ENCODE measurements at places on chromosomes 11 and 22.

DNA sequence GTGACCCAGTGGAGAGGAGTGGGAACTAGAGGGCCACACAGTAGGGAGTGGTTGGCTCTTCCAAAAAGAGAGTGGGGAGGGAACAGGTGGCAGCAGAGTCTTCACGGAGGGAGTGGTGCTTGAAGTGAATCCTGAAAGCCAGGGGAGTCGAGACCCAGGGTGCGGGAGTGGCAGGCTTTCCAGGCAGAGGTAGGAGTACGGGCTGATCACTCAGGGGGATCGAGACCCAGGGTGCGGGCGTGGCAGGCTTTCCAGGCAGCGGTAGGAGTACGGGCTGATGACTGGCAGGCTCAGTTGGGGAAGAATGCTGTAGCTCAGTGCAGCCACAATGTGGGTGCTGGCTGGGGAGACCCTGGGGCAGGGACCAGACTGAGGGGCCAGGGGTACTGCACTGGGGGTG is 148.2 kb downstream of the TBC1D22A start:
- no peak for DNase-seq

GRCh38 chr11:3046190-3046589 is 11.0 kb downstream of the CARS1 start:
- no peak for DNase-seq

- no peak for DNase-seq
Observed at GRCh38 chr11:105000167-105000566, 22.8 kb downstream of the CASP5 start.

GRCh38 chr22:19118329-19118880 is 3.8 kb downstream of the DGCR2 start:
- no peak for DNase-seq

DNA sequence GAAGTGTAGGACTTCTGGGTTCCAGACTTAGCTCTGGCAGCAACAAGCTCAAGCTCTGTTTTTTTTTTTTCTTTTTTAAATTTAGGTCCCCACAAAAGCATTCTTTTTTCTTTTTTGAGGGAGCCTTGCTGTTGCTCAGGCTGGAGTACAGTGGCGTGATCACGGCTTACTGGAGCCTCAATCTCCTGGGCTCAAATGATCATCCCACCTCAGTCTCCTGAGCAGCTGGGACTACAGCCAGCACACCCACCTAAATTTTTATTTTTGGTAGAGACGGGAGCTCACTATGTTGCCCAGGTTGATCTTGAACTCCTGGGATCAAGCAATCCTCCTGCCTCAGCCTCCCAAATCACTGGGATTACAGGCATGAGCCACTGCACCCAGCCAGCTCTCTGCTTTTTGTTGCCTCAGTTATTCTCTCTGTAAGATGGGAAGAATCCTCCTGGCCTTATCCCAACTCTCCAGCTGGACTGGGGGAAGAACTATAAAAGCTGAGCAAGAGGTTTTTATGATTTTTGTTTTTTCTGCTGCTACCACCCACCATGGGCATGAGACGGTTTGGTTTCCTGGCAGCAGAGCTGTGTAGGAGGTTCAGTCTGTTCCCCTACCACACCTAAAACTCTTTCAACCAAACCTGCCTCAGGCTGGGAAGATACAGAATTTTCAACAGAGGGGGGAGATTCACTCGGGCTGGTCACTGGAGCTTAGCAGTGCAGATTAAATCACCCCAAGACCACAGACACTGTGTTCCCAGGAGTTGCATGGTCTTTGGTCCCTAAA is 11.6 kb upstream of the MTFP1 start:
- no peak for DNase-seq

GRCh38 chr11:104870910-104871309 is 27.4 kb downstream of the CASP12 start:
- DNase-seq, result no peak

- no peak for DNase-seq
Observed at GRCh38 chr11:37984991-37985390, 1387.0 kb upstream of the RAG2 start.

DNA sequence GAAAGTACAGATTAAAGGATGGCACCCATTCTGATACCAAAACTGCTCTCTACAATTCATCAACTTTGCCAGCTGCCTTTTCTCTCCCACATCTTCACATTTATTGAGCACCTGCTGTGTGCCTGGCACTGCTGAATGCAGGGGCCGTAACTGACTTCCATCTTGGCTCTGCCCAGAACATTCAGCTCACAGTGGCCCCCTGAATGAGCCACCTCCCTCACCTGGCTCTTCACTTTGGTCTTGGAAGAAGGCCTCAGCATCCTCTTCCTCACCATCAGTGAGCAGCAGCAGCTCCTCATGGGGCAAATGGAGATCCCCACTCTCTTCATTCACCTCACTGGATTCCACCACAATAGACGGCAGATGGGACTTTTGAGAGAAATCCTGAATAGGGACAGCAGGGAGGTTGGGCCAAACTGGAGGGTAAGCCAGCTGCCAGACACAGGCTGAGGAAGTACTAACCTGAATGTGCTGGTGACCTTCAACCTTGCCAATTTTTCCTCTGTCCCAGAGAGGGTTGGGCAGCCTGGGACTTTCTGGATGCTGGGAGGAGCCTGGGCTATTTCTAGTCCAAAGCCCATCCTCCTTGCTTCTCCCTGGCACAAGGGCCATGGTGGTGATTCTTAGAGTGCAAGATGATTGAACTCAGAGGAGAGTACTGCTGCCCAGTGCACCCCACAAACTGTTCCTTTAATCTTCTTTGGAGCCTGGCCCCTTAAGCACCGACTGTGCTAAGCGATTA is 1.9 kb upstream of the UQCC3 start:
- no peak for DNase-seq

DNA sequence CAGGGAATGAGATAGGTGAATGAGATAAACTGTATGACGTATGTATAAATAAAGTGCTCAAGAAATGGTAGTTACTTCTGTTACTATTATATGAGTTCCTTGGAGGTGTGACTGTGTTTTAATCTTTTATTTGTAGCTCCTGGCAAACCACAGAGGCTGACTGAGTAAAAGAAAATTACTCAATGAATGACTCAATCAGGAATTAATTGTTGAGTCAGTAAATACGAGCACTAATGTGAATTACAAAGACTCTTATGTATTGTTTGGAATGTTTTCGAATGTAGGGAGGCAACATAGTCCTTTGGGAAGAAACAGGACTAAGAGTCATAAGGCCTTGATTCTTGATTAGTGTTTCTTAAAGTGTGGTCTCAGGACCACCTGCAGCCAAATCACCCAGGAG is 51.1 kb upstream of the BLID start:
- no peak for DNase-seq

GRCh38 chr11:118227865-118228785 is 3.3 kb upstream of the JAML start:
- DNase-seq, result no peak

- no peak for DNase-seq
Observed at GRCh38 chr11:80349997-80350396, 909.2 kb upstream of the TENM4 start.

DNA sequence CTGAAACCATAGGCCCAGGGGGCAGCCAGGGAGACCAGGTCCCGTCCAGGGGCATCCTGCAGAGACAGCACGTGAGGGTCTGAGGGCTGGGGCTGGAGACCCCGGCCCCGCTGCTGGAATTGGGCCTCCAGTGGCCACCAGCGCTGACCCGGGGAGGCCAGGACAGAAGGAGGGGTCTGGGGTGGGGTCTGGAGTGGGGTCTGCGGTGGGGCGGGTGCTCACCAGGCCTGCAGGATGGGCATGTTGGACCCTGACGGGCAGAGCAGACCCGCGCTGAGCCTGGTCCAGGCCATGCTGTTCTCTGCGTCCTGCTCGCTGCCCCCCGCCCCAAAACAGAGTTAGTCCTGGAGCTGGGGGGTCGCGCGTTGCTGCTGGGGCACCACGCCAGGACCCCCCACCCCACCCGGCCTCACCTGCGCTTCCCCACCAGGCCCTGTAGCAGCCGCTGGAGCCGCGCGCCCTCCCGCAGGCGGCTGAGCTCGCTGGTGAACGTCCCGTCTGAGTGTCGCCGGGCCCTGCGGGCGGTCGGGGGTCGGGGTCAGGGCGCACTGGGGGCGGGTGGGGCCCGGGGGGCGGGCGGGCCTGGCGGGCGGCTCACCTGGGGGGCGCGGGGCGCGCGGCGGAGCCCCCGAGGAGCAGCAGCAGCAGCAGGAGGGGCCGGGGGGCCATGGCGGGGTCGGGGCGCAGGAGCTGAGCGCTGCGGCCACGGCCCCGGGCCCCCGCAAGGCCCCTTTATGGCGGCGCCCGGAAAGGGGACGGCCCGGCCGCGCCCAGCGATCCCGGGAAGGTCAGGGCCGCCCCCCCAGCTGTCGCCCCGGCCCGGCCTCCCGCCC is at the start of gene SCT:
Gene SCT (minus strand): TSS at position 707 of the 833 bp plus-strand sequence. CDS start 38 bp downstream, at position 669.
- no peak for DNase-seq

DNA sequence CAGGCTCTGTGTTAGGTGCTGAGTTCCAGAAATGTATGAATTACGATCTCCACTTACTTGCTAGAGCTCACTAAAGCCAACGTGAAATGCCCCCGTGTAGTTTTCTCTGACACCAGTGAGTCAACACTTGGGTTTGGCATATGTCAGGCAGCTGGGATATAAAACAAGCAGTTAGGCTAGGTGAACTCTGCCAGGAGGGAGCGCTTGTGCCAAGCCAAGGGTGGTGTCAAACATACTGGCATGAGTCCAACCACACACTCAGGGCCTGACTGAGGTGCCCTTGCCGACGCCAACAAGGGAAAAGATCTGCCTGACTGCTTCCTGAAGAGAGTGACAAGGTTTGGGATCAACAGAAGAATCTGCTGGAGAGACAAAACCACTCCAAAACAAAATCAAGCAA is 167.8 kb upstream of the NARS2 start:
- no peak for DNase-seq

DNA sequence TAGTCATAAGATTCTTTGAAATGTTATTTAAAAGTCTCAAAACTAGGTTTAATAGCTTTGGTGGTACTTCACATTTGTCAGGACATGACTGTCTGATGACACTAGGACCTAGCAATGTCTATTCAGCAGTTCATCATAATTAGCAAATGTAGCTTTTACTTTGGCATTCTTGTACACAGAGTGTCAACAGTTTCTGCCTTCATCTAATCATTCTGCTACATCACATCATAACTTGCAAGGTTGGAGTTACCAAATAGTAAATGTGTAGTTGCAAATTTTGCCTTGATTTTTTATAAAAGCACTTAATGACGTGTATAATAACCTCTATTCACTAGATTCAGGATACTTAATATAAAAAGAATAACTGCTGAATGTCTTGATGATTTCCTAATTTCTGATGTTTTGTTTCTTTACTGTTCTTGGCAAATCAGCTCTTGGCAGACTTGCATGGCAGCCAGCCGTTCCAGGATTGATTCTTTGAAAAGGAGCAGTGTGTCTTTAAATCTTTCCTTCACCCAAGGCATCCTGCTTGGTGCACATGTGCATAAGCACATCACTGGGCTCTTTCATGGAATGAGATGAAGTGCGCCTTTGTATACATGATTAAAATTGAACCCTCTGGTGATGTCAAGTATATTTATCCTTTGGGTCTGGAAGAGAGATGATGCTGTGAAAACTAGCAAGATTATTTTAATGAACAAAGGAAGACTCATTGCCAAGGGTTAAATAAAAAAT is 12.2 kb downstream of the FBXO7 start:
- DNase-seq, result no peak

- DNase-seq, result no peak
Observed at GRCh38 chr11:2561696-2562581, 117.1 kb downstream of the KCNQ1 start.

DNA sequence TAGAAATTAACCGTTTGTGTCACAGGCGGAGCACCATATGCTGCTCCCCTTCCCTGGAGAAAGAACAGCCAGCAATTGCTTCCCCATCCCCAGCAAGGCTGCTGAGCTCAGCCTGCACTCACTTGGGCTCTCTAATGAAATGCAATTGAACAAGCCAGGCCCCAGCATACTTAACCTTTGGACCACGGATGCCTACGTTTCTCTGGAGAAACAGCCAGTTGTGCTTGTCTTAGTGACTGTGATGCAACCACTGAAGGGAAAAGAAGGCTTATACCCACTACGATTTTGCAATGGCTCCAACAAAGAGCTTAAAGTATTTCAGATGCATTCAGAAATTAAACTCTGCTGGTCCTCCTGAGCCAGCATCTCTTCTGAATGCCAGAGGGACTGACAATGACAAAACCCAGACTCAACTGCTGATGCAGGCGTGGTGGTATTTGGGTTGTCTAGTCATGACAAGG is 51.3 kb upstream of the SESN3 start:
- DNase-seq, result no peak

GRCh38 chr11:134343646-134344045 is 11.9 kb downstream of the GLB1L2 start:
- no peak for DNase-seq

GRCh38 chr11:36103933-36104530 is 160.2 kb downstream of the LDLRAD3 start:
- no peak for DNase-seq

DNA sequence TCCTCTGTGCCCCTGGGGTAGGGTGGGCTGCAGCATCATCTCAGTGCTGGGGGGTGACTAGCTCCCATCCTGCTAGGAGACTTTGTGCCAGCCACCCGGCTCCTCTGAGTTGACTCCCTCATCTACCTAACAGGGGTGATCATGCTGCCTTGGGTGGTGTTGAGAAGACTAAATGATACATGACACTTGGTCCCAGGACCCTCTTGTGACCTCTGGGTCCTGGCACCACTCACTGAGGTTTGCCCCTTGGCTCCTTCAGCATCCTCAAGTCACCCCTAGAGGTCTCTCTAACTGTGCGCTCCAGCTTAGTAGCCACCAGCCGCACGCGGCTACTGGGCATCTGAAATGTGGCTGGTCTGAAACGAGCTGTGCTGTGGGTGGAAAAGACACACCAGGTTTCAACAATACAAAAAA is 72.1 kb downstream of the LRRC32 start:
- no peak for DNase-seq

- DNase-seq, result no peak
Observed at GRCh38 chr11:20037396-20038153, 122.7 kb downstream of the DBX1 start.

GRCh38 chr22:28129319-28129962 is 210.4 kb upstream of the PITPNB start:
- no peak for DNase-seq

DNA sequence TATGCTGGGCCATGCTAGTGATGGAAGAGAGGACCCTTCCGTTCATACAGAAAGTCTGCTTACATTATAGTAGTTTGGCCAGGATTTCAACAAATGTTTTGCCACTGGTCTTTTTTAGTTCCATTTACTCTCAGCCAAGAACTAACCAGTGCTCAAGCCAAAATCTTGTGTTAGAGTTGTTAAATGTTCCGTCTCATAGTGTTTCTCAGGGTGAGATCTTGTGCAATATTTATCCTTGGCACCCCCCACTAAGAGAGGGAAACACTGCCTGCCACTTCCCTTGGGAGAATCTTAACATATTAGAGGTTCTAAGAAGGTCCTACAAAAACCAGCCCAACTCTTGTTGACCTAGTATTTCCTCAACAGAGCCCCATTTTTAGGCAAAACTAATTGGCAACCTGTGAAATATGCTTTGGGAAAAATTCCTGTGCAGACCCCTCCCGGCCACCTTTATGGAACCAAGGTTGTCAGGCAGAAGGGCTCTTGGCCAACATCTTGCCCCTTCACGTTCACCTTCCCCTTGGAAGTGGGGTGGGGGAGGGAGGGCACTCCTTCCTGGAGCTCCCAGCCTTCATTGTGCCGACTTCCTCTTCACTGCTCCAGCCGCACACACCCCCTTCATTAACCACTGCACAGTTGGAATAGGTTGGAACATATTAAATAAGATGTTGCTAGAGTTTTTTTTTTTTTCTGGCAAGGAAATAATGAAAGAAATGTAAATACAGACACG is 173.2 kb upstream of the SORL1-AS1 start:
- DNase-seq, result no peak

All from stimulated activated CD8-positive, alpha-beta memory T cell treated with anti-CD3 and anti-CD28 coated beads, Interleukin-4, amount 100 ng/mL, for 1 hour (primary cell).